ENCODE measurements at places on chromosomes 4 and X. TPM values are rescaled to one million over a fixed set of nuclear protein-coding genes. Genes with fewer than 3 reads are reported as not detected.

- no peak for DNase-seq
Measured at GRCh38 chr4:187604984-187605383, 390.6 kb upstream of the ZFP42 start.

GRCh38 chrX:134520860-134521390 lies 61.0 kb downstream of the HPRT1 start:
- no peak for DNase-seq

GRCh38 chr4:85784348-85784747 lies 309.4 kb downstream of the ARHGAP24 start:
- no peak for DNase-seq

DNA sequence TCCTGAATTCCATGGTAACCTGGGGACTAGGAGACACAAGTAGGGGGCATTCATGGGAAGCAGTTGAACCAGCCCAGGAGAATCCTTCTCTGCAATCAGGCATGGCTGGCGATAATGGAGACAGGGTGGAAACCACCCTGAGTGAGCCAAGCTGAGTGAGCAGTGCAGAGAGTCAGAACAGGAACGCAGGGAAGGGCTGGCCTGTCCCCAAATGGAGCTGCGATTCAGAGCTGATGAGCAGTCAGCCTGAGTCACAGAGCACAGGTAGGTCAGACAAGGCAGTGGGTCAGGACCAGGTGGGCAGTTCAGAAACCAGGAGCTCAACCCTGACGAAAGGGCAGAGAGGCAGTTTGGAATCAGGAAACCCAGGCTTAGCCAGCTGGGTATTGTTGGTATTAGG lies 129.0 kb downstream of the BTC start:
- no peak for DNase-seq

DNA sequence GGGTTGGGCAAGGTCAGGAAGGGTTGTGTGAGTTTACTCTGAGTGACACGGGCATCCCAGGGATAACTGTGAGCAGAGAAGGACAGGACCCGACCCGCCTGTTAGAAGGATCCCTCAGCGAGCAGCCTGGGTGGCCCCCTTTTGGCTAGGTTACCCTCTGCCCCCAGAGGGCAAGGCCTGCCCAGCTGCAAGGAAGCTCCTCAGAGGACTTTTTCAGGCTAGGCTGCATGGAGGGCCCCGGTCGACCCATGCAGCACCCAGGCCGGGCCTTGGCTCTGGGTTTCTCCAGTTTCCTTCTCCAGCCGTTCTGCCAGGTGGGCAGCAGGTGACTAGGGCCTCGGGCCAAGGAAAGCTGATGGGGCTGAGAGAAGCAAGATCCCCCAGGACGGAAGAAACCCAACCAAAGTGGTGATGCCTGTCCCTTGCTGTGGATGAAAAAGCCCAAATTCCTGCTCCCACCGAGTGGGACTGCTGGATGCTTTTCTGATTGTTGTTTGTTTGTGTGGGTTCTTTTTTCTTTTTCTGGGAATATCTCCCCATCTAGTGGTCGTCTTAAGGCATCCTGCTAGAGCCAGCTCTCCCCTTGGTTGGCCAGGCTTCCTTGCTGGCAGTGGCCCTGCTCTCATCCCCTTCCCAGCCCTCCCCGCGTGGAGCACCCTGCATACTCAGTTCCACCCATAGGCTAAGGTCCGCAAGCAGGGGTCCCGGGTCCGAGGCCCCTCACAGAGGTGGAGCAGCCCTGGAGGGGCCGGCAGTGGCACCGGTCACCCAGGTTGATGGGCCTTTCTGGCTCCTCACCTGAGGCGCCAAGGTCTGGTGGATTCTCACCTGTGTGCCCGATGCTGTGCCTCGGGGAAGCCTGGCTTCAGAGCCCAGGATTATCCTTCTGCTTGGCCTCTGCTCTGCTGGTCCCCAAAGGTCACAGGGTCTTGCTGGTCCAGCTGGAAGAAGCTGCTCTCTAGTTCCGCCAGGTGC lies 1.8 kb downstream of the ZFP92 start:
- no peak for DNase-seq

ZNF185 gene
- 2.4 TPM for total RNA-seq

All from frontal cortex (tissue), 4 donors.